ENCODE measurements at places on chromosomes 3 and 15.

DNA sequence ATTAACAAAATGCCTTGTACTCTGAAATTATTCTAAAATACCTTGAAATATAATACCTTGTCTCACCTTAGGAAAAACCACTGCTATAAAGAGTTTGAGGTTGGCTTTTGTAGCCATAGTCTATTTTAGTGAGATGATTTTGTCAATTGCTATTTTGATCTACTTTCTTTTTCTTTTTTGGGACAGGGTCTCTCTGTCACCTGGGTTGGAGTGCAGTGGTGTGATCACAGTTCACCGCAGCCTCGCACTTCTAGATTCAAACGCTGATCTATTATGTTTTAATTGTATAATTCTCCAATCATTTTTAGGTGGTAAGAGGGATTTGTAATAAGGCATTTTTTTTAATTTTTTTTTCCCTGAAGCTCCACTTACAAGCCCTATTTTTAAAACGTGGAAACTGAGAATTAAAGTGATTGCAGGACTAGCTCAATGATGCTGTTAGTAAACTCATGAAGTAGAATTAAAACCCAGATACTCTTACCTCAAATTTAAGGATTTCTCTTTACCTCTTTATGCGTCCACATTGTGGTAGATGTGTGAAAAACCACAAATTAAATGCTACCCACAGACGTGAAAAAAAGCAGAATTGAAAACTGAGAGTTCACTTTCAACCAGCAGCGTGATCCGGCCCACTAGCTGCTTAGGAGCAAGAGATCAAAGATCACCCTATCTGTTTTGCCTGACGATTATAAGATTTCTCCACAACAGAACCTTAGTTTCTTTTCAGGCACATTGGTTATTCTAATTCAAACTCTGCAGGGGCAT is 384.2 kb downstream of the CGGBP1 start:
- DNase-seq = no peak

DNA sequence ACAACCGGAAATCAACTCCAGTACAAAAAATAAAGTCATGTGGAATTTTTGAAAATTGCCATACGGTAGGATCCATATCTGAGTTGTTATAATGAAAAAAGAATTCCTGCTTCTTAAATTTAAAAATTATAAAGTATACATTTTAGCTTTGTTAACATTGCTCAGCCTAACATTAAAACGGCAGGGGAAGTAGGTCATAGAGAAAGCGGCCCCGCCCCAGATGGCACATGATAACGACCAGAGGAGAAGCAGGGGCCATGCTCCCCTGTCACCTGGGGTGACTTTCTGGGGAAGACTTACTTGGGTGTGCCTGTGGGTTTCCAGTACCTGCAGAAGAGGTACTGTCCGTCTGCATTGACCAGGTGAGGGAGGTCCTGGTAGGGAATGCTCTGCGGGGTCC is 921 bp downstream of the MGLL start:
- no peak for DNase-seq

- DNase-seq = peak; percentile 55
Observed at GRCh38 chr15:30924353-30924752, 20.6 kb downstream of the FAN1 start.

- DNase-seq = peak; percentile 16
Observed at GRCh38 chr3:79517766-79518413, 249.9 kb downstream of the ROBO1 start.

GRCh38 chr3:2921903-2922302 is 188.3 kb downstream of the IL5RA start:
- DNase-seq = no peak

DNA sequence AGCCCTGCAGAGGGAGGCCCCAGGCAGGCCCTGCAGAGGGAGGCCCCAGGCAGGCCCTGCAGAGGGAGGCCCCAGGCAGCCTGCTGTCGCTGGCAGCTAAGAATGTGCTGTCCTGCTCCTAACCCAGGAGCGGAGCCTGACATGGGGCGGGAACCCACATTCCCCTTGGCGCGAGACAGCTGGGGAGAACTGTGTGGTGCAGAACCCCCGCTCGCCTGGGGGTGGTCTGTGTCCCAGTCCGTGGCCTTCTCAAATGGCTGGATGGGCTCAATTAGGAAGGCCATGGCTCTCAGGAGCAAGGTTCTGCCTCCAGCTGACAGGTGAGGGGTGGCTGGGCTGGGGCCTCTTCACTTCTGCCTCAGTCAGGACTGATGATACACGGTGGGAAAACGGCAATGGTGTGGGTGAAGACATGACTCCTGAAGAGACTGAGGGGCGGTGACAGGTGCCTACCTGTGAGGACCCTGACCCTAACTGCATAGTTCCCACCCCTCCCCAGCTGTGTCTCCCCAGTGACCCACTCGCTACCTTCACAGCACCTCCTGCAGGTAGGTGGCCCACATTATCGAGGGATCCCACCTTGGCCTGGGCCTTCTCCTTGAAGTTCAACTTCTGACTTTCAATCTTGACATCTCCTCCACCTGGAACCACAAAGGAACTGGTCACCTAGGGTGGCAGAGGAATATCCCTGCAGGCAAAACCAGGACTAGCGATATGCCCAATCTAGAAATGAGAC is 52.0 kb downstream of the DHX30 start:
- no peak for DNase-seq

DNA sequence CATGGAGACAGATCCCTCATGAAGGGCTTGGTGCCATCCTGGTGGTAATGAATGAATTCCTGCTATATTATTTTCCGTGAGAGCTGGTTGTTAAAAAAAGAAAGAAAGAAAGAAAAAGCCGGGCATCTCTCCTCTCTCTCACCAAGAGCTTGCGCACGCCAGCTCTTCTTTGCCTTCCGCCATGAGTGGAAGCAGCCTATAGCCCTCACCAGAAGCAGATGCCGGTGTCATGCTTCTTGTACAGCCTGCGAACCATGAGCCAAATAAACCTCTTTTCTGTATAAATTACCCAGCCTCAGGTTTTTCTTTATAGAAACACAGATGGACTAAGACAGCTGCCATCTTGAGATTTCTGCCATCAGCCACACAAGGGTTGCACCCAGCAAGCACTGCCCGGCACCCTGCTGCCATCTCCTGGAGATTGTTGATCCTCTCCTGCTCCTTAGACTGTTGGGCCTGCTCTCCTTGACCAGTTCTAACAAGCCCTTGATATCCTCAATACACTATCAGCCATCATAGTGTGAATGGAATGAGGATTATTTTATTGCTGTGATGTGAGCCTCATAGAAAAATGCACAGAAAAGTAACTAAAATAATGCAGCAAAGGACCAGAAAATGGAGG is 3.5 kb upstream of the AHSG start:
- peak; percentile 22 for DNase-seq

- DNase-seq = no peak
Observed at GRCh38 chr3:33718595-33718907, 497 bp upstream of the CLASP2 start.

DNA sequence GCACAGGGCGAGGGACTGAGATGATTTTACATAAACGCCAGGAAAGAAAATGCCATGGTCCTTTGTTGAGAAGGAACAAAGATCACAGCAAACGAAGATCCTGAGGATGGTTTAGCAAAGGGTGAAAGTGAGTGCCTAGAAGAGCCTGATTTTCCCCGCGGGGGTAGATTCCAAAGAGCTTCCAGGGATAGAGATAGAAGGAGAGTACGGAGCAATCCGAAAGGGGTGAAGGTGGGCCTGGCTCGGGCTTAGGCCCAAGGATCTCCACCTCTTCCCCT is 977 bp downstream of the CDC25A start:
- DNase-seq = no peak

- no peak for DNase-seq
Observed at GRCh38 chr3:2172561-2173171, 74.0 kb downstream of the CNTN4 start.

DNA sequence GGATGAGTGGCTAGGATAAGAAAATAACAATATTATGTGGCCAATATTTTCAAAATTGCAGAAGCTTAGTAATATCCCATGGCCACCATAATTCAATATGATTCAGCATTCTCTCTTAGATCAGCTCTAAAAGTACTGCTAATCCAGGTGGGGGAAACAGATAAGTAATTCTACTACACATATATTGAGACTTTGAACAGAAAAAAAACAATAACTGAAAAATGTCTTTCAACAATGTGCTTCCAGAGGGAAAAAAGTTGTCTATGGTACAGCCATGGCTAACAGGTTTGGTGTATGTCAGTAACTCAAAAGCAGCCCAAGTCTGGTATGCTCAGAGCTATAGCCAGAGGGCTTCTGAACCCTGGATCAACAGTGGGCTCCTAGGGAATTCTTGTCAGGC is 42.4 kb upstream of the PPIB start:
- no peak for DNase-seq

DNA sequence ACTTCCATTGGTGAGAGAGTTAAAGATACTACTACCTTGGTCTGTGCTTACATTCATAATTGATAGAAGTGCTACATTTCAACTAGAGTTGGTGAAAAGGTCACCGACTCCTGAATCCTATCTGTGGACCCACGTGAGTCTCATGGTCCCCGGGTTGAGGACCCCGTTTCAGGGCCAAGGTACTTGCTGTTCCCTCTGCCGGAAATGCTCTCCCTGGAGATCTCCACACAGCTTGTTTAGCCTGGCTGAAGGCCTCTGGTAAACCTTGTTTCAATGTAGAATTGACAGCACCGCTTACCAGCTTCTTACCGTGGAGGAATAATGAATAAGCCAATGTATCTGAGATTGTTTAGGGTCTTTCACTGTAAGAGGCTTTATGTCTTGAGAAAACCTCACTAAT is 226.0 kb upstream of the GOLGA6L4 start:
- no peak for DNase-seq

GRCh38 chr3:4821975-4822374 is 157.3 kb upstream of the BHLHE40 start:
- DNase-seq = no peak

DNA sequence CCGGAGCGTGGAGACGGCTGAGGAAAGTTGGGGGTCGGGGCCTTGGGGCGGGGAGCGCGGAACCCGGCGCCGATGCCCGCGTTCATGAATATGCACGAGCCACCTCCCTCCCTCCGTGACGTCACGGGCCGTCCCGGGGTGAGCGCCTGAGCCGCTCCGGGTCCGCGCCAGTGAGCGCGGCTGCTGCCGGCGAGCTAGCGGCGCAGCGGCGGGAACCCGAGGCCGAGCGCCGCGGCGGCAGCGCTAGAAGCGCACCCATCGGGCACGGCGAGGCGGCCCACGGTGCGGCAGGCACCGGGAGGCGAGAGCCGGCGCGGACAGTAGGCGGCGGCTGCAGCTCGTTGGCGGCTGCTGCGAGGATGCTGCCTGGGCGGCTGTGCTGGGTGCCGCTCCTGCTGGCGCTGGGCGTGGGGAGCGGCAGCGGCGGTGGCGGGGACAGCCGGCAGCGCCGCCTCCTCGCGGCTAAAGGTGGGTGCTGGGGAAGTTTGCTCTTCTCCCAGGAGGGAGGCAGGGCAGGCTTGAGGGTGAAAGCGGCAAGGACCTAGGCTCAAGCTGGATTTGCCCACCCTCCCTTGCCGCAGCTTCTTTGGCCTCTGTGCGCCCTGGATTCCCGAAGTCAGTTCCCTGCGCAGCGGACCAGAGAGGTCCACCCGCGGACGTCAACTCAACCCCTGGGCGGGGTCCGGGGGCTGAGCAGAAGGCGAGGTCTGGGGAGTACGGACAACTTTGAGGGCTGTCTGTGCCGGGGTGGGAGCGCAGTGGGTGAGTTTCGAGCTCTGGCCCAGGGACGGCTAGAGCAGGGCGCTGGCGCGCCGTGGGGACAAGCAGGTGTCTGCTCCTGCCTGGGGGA is at the start of gene CLSTN2:
Gene CLSTN2 (plus strand): TSS at position 170 of the 850 bp plus-strand sequence.
- DNase-seq = peak; percentile 33

DNA sequence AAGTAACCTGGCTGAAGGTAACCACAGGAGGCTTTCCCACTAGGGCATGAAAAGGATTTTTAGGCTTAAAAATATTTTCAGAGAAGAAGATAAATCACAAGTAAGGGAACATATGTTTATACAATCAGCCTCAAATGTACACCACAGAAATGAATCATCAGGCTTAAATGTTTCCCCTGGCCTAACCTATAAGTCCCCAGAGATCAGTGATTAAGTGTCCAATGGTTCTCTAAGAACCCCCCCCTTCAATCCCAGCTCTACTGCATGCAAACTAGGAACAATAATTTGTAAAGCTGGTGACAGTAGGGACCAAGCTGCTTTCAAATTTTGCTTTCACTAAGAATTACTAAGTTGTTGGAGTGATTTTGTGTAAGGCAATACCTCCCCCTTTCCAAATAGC is 431.6 kb upstream of the LMCD1 start:
- no peak for DNase-seq

GRCh38 chr15:87362531-87362930 is 894.0 kb downstream of the NTRK3 start:
- DNase-seq = no peak

GRCh38 chr15:101180620-101181307 is 71.1 kb downstream of the CHSY1 start:
- no peak for DNase-seq

DNA sequence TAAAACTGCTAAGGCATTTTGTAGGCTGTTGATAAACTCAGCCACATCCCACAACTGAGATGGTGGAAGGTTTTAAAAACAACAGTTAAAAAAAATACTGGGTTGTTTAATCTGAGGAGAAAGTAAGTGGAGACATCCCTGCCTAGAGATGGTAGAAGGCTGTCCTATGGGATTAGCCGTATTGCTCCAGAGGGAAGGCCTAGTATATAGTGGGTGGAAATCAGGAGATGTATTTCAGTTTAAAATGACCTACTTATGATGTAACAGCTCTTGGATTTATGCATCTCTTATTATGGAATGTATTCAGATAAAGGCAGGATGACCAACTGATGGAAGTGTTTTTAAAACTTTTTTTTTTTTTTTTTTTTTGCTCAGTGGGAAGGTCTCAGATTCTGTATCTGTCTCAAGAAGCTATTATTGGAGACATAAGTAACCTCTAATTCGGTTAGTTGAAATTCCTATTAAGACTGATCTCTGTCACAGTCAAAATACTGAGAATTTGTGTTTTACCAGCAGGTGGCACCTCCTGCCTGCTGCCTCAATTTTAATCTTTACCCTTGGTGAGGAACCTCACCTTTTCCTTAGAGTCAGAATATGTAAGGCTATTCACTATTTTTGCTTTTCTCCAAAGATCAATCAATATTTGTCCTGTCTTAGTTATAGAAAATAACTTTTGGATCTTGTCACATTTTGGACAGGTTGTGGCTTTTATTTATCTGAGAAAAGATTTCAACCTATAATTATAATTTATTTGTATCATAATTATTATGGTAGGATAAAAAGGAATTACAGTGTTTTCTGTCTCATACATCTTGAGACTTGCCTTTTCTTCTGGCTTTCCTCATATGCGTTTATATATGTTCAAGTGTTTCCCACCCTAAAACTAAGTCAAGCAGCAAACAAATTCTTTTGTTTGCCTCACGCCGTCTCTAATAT is 63.0 kb downstream of the VPS8 start:
- DNase-seq = peak; percentile 43

DNA sequence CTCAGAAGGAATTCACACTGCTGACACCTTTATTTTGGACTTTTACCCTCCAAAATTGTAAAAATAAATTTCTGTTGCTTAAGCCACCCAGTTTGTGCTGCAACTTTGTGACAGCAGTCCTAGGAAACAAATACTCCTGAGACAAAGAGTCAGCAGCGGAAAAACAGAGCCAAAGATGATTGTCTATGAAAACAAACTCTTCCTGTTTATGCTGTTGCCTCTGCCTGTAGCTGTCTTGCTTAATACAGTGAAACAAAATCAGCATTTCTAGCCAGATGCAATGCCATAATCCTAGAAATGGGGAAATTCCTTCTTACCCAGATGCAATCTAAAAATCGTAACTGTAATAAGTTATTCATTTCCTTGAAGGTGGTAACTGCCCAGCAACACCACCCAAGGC is 387.5 kb upstream of the ATP11B start:
- DNase-seq = no peak

GRCh38 chr15:28885128-28885629 is 595 bp upstream of the APBA2 start:
- DNase-seq = no peak

Measured in AG08395 (cell line).